ENCODE measurements at places on chromosomes 7 and 10.

- no peak for DNase-seq
Measured at GRCh38 chr7:138785587-138786437, 12.0 kb upstream of the TMEM213 start.

GRCh38 chr7:74012842-74013249 lies 15.1 kb upstream of the ELN start:
- DNase-seq = no peak

- DNase-seq = no peak
Measured at GRCh38 chr7:15854841-15855524, 168.5 kb upstream of the MEOX2 start.

- DNase-seq = no peak
Measured at GRCh38 chr10:75083972-75084833, 27.3 kb upstream of the SAMD8 start.

- DNase-seq = no peak
Measured at GRCh38 chr7:155763691-155764437, 48.4 kb downstream of the SHH start.

DNA sequence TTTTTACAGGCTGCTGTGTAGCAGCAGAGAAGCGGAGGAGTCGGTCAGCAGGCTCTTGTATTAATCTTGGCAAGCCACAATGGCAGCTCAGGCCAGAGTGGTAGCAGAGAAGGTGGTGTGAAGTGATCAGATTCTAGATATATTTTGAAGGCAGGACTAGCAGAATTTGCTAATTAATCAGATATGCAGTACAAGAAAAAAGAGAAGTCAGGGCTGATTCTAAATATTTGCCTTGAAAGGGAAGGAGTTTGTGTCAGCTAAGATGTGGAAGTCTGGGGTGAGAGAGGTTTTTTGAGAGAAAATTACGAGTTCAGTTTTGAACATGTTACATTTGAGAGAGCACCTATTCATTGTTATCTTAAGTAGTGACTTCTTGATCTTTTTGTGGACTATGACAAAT lies 176.3 kb downstream of the WNT2 start:
- DNase-seq = no peak

DNA sequence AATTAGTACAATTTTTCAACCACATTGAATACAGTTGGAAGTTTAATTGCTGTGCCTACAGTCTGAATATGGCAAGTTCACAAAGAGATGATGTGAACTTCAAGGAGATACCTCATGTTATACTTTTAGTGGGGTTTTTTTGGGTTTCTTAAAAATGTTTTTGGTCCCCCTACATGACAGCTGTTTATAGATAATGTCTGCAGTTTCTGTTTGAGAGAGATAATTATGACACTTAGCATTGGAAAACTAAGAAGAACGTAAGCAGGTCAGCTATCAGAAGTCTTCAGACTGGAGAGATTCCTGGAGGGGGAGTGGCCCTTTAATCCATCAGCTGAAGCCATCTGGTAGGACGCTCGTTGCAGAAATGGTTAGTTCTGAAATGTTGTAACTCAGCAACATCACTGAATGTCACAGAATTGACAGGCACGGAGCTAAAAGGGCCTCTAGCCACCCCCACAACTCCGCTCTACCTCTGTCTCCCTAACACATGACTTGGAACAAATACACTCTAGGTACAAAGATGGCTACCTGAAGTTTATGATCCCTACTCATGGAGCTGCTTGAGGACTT lies 29.0 kb downstream of the TIMM23 start:
- DNase-seq = no peak

- DNase-seq = no peak
Measured at GRCh38 chr7:25132430-25132829, 7.4 kb upstream of the CYCS start.

- peak; percentile 90 for DNase-seq
Measured at GRCh38 chr10:71713135-71714030, 6.2 kb downstream of the C10orf105 start.

DNA sequence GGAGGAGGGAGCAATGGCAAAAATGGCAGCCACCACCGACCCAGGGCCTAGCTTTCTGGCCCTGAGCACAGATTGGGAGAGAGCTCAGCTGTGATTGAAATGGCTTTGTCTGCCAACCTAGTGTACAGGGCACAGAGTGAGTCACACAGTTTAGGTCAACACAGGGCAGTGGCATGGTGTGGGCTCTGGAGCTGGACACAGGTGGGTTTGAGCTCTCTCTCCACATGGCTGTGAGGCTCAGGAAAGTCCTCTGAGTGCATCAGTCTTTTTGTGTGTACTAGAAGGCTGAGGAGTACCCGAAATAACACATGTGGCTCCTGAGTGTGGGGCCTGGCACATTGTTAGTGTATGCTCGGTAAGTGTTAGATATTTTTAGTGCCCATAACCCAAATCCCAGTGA lies 60.2 kb upstream of the LOXL4 start:
- no peak for DNase-seq

GRCh38 chr10:44873160-44873559 lies 38.0 kb upstream of the TMEM72 start:
- no peak for DNase-seq

- DNase-seq = peak; percentile 69
Measured at GRCh38 chr7:157713591-157713990, 376.8 kb downstream of the DNAJB6 start.

- DNase-seq = no peak
Measured at GRCh38 chr7:44654255-44654796, 47.9 kb downstream of the OGDH start.

DNA sequence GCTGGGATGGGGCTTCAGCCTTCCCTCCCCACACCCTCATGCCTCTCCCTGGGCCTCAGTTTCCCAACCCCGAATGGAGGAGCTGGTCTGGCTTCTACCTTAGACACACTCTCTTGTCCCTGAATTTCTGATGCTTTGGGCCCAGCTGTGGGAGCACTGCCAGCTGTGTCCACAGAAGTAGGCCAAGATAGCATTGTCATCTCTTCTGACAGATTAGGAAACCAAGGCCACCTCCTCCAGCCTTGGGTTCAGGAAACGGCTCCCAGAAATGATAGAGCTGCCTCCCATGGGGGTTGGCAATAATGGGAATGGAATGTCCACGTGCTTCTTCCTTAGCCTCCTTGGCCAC lies 1.3 kb downstream of the PPIF start:
- no peak for DNase-seq

- no peak for DNase-seq
Measured at GRCh38 chr10:114767986-114768821, 53.4 kb upstream of the FHIP2A start.

Measured in cardiac septum (tissue), 1 donor.